Effector CD4-positive, alpha-beta T cell (primary cell): ENCODE measurements at places on chromosomes 2 and 18.

GRCh38 chr2:223529696-223530095, 72.5 kb downstream of the SCG2 start:
- DNase-seq: no peak

DNA sequence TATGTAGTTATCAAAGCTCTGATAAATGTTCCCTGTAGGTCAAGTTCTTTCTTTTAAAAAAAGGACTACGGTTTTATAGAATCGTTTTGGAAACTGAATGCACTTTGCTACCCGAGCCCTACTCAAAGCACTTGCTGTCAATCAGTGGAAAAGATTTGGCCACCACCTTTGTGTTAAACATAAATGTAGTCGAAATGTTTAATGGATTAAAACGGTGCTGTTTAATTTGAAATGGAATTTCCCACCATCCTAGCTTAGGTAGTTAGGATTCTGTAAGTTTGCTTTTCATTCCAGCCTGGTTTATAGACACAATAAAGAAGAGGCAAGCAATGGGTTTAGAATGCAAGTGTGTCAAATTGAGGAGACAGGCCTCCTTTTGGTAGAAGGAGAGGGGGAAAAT, 69.4 kb upstream of the MMADHC start:
- no peak for DNase-seq

GRCh38 chr2:216920143-216920876, 60.4 kb upstream of the TNP1 start:
- DNase-seq: no peak

DNA sequence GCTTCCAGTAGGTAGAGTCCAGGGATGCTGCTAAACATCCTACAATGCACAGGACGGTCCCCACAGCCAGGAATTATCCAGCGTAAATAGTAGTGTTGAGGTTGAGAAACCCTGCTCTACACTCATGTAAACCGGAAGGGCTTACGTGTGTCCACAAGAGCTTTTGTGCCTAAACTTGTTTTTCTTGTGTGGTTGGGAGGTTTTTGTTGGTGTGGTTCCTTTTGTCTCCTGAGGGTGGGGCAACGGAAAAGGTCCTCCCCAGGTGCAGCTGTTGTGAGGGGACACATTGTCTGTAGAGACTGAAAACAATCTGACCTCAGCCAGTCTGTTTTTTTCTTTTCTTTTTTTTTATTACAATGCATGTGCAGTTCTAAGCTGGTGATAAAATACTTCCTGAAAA, 72.7 kb upstream of the MGAT5 start:
- DNase-seq: peak; percentile 34

GRCh38 chr2:72036173-72036545, 111.5 kb downstream of the CYP26B1 start:
- DNase-seq: no peak

- no peak for DNase-seq
Observed at GRCh38 chr2:218256612-218257350, 4.0 kb upstream of the GPBAR1 start.
